Renal pelvis (tissue), 12 donors: ENCODE measurements at places on chromosomes 1 and 21. TPM values are rescaled to one million over a fixed set of nuclear protein-coding genes. Genes with fewer than 3 reads are reported as not detected.

DNA sequence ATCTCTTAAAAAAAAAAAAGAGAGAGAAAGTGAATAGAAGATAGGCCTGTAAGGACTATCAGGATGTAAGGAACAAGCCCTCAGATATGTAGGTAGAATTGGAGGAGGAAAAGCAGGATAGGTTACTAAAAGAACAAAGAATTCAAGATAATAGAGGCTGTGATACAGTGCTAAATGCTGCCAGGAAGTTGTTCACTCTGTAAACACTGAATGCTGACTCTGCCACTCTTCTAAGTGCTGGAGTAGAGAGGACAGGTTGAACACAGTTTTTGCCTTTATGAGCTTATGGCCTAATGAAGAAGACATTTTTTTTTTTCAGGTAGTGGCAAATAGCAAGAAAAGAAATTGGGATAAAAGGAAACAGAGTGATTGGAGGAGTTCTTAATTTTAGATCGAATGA is 90.6 kb upstream of the ZNF678 start:
- no peak for DNase-seq

DNA sequence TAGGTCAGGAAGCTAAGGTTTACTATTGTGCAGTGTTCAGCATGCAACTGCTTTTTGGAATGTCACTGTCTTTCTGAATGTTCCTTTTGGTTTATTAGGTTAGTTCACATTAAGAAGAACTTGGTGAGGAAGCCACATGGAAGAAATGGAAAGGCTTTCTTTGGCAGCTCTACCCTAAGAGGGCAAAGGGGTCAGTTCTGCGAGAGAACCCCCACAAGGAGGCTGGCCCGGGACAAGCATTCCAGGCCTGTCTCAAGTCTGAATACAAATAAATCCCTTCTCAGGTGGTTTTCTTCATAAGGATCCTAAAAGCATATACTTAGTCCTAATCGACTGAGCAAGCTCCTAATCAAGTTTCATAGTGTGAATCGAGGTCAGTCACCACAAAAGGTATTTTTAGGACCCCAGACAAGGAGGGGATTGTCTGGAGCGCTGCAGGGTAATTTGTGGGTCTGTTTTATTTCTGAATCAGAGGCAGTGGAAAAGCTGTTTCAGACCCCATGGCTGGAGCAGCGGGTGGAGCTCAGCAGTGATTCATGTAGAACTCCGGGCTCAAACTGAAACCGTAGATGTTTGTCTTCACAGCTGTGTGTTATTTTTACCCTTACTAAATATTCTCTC is 63.3 kb downstream of the ERG start:
- DNase-seq, result peak; percentile 28

DNA sequence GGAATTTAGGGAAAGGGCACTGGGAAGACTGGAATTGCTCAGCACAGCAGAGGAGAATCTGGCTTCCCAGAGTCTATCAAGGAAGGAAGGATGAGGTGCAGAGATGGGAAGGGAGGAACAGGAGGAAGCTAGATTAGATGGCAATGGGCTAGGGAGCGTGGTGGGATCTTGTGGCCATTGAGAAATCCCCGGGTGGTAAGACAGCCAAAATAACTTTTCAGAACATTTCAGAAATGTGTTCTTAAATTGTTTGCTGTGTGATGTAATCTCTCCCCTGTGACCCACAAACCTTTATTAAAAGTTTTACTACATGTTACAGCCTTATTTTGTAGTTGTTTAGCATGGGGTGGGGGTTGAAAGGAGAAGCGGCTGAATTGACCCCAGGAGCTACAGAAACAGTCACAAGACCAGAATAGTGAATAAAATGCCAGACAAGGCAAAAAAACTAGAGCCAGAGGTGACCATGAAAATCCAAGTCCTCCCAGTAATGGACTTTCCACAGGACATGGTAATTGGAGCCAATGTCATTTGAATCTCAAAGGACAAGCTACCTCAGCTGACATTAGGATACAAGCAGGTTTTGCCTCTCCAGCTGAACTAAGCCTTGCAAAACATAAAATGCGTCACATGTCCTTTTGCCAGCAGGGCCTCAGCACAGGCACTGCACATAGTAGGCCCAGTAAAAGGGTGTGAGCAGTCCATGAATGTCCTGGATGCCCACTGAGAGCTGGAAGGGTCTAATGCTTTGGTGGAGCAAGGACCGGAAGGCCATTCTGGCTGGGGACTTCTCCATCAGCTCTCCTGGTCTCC is 980 bp upstream of the AHCYL1 start:
- no peak for DNase-seq

The TDRD5 gene
- 2.8 TPM for polyA plus RNA-seq

The IFNLR1 gene
- polyA plus RNA-seq, result 5.1 TPM

GRCh38 chr1:213281640-213282301 is 230.7 kb downstream of the RPS6KC1 start:
- no peak for DNase-seq

DNA sequence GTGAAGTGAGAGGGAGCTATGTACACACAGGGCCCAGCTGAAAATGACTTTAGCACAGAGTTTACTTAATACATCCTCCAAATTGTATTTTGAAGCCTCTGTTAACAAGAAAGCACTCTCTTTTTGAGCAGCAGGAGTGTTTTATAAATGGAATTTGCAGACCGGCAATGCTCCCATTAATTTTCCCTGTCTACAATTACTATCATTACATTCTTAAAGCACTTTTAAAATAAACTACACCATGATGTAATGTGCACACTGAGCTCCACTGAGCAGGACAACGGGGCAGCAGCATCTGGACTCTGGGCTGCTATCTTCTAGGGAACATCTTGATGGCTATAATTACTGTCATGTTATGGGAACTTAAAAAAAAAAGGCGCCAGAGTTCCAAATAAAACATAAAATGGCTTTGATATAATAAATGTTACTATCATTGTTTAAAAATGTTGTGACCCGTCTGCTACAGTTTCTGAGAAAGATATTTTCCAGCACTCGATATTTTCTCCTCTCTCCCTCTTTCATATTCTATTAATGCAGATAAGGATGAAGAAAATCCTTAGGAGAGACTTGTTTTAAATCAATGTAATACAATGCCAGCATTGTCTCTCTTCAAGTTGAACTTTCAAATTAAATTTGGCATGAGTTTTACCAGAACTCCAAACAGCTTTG is 150.9 kb downstream of the HLX start:
- peak; percentile 36 for DNase-seq

The YY1AP1 gene
- polyA plus RNA-seq, result 71.9 TPM

DNA sequence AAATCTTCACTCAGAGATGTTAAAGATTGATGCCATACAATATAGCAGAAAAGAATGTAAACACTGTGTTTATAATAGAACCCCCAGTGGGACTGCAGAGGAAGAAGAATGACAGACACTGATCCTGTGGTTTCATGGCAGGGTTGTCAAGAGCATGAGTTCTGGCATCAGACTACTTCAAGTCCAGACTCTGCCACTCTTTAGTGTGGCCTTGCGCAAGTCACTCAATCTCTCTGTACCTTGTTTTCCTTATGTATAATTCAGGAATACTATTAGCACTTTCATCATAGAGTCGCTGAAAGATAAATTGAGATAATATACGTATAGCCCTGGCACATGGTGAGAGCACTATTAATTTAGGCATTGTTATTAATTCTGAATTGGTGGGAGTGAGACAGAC is 38.5 kb upstream of the BCL9 start:
- no peak for DNase-seq

The S1PR1 gene
- polyA plus RNA-seq, result 17.1 TPM

DNA sequence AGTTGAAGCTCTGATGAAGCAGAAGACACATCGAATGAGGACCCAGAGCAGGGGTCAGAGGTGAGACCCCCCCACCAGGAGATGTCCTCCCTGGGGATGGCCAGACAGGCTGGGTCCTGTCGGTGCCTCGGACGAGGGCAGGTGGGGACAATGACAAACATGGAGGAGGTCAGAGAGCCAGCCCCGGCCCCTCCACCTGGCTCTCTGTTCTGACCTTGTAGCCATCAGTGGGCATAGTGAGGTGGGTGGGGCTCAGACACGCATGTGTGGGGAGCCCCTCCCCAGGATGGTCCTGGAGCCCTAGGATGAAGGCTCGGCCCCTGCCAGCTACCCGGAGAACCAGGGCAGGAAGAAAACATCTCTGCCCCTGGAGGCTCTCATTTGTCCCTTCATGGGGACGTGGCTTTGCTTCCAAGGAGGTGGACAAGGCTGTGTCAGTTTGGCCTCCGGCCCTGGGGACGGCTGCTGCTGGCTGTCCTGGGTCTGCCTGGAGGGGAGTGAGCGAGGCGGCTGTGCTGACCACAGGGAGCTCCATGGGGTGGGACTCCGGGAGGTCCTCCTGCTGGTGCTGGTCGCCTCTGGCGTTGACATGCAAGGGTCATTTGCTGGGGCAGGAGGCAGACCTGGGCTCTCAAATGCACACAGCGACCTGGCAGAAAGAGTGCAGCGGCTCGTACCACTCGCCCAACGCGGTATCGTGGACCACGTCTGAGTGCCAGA is 2.6 kb downstream of the KRTAP10-6 start:
- DNase-seq, result no peak

The SSU72 gene
- polyA plus RNA-seq, result 84.9 TPM

GRCh38 chr1:44270686-44271628 is 57.7 kb downstream of the DMAP1 start:
- no peak for DNase-seq

- DNase-seq, result peak; percentile 69
Observed at GRCh38 chr1:66725885-66726665, 26.2 kb upstream of the DYNLT5 start.

DNA sequence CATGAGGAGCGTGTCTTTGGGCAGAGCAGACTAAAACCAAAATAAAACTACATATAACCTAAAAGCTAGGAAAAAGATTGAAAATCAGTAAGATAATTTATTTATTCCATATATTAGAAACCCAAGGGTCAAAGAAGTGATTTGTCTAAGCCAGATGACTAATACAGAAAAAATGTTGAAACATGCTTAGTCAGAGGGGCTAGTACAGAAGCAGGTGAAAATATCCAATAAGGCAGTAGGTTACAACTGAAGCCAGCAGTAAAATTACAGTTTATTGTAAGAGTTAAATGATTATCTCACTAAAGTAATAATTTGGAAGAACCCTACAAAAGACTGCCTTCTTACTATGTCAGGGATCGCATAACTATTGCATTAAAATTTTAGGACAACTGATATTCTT is 1190.9 kb upstream of the PRMT6 start:
- DNase-seq, result no peak

- no peak for DNase-seq
Observed at GRCh38 chr1:175527773-175528172, 215.6 kb downstream of the TNR start.

DNA sequence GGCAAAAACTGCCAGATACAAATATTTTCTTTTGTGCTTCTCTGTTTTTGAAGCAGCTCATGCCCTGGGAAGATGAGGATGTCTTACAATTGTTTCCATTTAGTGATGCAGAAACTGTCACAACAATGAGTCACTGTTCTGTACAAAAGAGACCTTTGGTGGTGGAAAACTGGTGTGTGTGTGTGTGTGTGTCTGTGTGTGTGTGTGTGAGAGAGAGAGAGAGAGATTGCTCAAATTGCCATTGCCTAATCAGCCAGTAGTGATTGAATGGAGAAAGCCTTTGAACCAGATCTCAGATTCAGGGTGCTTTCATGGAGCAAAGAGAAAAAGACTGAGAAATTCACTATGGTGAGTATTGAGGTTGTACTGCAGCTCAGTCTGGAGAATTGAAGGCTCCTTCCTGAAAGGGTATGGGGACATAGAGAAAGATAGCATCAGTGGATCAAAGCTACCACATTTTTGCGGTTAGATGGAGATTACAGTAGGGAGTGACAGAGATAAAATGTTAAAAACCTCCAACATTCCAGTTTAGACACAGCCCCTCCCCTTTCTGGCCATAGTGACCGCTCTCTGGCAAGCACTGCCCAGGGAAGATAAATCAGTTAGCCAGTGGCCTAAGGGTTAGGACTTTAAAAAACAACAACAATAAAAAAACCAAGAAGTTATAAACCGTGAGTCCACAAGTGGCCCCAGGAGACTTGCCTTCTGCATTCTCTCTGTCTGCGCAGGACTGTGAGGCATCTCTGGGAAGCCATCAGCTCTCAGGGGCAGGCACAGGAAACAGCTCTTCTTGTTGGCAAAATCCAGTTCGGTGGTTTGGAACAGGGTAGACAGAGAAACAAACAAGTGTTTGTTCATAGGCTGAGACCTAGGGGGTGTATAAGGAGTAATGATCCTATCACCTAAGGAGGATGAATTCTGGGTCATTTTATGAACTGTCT is 406.5 kb downstream of the DUSP10 start:
- DNase-seq, result peak; percentile 45

The DNM3 gene
- 4.4 TPM for polyA plus RNA-seq

DNA sequence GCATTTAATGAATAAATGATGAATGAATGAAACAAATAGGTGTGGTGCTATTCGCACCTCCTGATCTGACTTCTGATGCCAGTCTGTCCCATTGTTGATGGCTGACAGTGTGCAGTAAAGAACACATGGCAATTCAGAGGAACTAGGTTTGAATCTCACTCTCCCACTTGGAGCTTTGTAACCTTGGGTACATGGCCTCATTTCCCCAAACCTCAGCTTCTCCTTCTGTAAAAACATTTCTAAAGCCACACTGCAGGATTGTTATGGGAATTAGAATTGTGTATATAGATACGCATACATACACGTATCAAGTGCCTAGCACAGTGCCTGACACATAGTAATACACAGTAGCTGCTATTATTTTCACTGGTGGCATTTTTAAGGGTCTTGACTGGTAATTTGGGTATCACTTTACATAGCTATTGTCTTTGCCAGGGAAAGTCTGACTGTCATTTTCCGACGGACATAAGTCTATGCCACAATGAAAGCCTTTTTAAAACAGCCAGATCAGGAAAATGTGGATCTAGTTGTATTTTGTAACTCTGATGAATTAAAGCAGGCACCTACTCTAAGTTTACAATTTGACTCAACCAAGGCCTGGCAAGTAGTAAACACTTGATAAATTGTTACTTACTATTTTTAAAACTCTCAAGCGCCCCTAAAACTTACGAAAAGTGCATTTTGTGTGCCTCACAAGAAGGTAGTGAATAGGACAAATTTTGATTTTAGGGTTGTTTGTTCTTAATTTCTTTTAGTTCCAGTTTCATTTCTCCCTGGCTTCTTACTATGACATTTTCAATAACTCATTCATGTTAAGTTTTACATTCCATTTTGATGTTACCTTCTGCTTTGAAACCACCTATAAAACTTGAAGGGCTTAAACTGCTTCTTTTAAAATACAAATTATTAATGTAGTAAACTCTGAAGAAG is 164.4 kb downstream of the SDCCAG8 start:
- DNase-seq, result no peak

- no peak for DNase-seq
Observed at GRCh38 chr1:239757716-239758115, 334.0 kb upstream of the FMN2 start.

The SARS1 gene
- 143 TPM for polyA plus RNA-seq

DNA sequence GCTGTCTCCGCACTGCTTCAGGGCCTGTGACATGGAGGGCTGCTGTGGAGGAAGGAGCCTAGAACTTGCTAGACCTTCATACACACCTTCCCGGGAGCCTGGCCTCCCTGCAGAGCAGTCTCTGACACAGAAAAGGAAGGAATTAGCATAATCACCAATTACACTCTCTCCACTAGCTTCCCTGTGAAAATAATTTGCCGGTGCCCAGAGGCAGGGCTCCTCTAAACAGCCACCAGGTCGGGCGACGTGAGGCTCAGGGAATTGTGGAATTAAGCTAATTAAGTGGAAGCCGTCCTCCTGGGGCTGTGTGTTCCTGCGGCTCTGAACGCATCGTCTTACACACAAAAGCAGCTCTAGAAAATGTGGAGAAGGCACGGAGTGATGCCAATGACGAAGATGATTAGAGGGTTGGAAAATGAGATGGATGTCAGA is 82.6 kb downstream of the NENF start:
- DNase-seq, result no peak

- DNase-seq, result no peak
Observed at GRCh38 chr1:94413311-94413710, 4.9 kb upstream of the ABCD3 start.

- DNase-seq, result peak; percentile 26
Observed at GRCh38 chr1:45685308-45686014, 872 bp downstream of the GPBP1L1 start.
